NCI-H2171 (cell line): ENCODE measurements at places on chromosomes 2 and 18.

DNA sequence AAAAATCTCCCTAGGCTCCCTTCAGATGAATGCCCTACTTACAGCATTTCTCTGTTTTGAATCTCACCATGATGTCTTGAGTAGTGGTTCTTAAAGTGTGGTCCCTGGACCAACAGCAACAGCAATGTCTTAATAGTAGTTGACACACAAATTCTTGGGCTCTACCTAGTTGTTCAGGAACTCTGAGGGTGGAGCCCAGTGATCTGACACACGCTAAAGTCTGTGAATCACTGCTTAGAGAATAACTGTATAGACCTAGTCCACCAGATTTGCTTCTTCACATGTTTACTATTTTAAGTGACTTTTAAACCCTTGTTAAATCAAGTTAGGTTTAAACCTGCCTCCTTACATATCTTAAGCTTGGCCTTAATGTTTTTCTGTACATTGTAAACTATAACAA, 47.6 kb upstream of the ARHGAP15 start:
- DNase-seq = no peak

GRCh38 chr18:28468901-28469300, 292.0 kb upstream of the CDH2 start:
- no peak for DNase-seq

DNA sequence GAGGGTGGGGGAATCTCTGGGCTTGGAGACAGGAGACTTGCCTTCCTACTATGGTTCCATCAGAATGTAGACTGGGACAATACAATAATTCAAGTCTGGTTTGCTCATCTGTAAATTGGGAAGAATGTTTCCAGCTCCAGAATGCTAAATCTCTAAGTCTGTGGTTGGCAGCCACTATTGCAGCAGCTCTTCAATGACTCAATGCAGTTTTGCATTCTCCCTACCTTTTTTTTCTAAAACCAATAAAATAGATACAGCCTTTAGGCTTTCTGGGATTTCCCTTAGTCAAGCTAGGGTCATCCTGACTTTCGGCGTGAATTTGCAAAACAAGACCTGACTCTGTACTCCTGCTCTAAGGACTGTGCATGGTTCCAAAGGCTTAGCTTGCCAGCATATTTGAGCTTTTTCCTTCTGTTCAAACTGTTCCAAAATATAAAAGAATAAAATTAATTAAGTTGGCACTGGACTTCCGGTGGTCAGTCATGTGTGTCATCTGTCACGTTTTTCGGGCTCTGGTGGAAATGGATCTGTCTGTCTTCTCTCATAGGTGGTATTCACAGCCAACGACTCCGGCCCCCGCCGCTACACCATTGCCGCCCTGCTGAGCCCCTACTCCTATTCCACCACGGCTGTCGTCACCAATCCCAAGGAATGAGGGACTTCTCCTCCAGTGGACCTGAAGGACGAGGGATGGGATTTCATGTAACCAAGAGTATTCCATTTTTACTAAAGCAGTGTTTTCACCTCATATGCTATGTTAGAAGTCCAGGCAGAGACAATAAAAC, 6.5 kb downstream of the TTR start:
- no peak for DNase-seq

GRCh38 chr2:199261239-199261638, 196.5 kb downstream of the SATB2 start:
- no peak for DNase-seq

- DNase-seq = no peak
Observed at GRCh38 chr2:109386004-109386695, 227.6 kb downstream of the SEPTIN10 start.

GRCh38 chr2:233822781-233823730, 31.3 kb downstream of the HJURP start:
- DNase-seq = no peak

DNA sequence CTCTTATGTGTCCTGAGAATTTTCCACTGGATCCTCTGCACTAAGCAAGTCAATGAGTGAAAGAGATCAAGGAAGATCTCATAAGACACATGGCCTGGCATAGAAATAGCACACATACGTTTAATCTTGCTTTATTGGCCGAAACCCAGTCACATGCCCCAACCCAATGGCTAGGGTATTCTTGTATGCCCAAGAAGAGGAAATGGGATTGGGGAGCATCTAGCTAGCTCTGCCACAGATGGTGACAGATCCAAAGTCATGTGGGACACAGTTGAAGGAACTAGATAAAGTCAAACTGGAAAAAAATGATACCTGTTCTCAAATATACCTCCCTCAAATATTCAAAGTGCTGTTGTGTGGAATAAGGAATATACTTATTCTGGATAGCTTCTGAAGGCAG, 74.7 kb downstream of the CD28 start:
- no peak for DNase-seq

GRCh38 chr2:240601061-240601830, 14.7 kb downstream of the CAPN10 start:
- no peak for DNase-seq

DNA sequence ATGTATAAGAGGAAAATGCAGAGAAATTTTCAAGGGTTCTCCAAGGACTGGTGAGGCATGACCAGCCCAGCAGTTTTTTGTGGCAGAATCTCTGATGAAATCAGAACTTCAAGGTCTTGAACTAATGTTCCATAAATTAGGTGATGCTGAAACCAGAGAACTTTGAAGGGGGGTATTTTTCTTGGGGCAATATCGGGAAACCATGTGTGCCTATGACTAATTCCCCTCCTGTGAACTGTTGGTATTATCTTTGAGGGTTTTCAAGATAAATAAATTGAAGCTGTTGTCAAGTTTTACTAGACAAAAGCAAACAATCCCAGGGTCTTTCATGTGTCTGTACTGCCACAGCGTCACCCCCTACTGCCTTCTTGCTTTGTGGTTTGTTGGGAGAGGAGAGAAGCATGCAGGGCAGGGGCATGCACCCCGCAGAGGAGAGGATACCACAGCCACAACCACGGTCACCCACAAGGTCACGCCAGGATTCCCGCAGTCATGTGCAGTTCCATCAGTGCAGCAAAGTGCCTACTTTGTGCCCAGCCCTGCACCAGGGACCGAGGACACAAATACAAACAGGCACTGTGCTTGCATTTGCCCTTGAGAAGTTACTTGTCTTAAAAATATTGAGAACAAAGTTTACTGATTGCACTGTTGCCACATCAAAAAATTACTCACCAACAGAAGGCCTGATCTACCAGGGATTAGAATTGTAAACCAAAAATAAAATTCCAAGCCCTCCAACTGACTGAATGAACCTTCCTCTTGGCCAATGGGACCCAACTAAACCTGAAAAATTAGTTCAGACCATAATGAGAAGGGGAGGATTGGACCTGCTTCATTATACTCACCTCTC, 413.3 kb upstream of the TRIB2 start:
- no peak for DNase-seq

GRCh38 chr2:233807966-233808935, 30.1 kb downstream of the MROH2A start:
- no peak for DNase-seq

DNA sequence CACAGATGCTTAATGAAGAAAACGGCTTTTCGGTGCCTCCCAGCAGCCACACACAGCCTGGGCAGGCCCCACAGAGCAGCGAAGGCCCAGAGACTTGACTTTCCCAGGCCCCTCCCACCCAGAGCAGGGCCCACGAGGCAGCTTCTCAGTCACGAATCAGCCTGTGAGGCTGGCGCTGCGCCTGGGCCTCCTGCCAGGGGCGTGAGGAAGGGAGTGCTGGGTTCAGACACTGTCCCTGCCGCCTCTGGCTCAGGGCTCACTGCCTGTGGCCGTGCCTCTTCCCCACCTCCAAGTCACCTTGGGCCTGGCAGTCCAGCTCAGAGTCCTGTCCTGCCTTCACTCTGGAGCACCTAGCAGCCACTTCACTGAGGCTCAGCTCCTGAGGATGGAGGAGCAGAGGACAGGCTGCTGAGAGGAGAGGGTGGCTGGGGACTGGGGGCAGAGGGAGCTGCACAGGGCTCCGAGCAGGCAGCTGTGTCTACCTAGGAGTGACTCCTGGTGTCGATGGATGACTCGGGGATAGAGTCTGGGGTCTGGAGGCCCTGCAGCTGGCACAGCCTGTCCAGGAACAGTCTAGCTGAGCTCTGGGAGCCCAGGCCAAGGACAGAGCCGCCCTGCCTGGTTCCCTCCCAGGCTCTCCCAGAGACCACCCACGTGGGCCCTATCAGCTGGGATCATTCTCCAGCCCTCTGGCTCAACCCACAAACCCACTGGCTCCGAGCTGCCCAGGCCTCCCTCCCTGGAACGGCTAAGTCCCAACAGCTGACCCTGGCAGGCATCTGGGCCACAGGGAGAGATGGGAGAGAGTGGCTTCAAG, 36.4 kb upstream of the FOSL2 start:
- DNase-seq = no peak

GRCh38 chr2:44955593-44956392, 14.3 kb downstream of the SIX3 start:
- DNase-seq = peak; percentile 81

DNA sequence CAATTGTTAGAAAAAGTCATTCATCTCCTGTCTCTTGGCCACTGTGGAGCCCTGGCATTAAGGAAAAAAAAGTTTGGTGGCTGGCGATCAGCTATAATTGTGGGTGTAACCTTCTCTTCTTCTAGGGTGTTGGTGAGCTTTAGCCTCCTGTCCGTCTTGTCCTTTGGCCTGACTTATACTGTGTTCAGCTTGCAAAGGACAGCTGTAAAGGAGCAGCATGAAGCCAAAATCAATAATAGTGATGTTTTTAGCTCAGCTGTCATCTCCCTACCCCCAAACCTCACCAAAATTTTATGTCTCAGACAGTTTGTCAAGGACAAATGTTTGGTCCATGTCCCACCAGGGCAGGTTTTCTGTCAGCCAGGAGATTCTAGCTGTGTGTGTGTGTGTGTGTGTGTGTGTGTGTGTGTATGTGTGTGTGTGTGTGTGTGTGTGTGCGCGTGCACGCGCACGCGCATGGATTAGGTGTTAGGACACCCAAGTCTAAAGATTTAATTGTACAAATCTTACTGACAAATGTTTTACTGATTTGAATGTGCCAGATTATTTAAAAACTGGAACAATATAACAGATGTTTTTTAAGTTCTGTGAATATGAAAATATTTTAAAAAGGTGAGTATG, 109.2 kb downstream of the PTPRM start:
- DNase-seq = no peak

DNA sequence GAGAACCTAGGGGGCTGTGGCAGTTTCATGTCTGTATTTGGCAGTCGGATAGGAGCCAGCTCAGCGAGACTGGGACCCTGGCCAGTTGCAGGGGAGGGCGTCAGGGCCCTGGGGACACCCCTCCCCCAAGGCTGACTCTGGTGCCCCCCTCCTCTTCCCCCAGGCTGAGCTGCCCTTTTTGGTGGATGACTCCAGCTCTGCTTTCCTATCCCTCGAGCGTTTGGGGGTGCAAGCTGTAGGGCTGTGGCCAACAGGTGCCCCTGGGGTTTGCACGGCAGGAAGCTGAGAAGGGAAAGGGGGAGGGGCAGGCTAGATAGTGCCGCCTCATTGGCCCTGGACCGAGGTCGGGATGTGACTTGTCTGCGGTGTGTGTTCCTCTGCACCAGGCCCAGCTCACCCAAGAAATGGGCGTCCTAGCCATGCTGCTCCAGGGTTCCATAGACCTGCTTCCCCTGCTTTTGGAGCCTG, 26.4 kb downstream of the SPEG start:
- no peak for DNase-seq

GRCh38 chr2:15811367-15811766, 129.0 kb upstream of the MYCN start:
- no peak for DNase-seq

DNA sequence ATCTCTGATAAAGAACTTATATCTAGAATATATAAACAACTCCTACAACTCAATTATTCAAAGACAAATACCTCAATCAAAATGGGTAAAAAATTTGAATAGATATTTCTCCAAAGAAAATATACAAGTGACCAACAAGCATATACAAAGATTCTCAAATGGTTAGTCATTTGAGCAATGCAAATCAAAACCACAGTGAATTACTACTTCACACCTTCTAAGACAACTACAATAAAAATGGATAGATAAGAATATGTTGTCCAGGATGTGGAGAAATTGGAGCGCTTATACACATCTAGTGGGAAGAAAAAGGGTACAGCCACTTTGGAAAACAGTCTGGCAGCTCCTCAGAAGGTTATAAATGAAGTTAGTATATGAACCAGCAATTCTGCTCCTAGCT, 332.9 kb downstream of the TGIF1 start:
- no peak for DNase-seq

DNA sequence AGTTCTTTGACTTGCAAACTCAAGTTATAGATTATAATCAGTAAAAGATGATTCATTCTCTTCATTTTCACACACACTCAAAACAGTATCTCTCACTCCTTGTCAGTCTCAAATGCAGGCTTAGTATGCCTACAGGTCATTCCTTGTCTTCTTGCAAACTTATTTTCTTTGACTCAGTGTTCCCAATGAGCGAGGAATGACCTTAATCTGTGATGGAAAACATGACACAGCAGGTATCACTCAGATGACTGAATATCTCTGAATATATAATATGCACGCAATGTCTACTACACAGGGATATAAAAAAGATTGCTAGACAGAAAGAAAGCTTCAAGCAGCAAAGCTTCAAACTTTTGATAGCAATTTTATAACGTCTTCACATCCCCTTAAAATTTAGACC, 127.8 kb upstream of the RGPD4 start:
- no peak for DNase-seq

DNA sequence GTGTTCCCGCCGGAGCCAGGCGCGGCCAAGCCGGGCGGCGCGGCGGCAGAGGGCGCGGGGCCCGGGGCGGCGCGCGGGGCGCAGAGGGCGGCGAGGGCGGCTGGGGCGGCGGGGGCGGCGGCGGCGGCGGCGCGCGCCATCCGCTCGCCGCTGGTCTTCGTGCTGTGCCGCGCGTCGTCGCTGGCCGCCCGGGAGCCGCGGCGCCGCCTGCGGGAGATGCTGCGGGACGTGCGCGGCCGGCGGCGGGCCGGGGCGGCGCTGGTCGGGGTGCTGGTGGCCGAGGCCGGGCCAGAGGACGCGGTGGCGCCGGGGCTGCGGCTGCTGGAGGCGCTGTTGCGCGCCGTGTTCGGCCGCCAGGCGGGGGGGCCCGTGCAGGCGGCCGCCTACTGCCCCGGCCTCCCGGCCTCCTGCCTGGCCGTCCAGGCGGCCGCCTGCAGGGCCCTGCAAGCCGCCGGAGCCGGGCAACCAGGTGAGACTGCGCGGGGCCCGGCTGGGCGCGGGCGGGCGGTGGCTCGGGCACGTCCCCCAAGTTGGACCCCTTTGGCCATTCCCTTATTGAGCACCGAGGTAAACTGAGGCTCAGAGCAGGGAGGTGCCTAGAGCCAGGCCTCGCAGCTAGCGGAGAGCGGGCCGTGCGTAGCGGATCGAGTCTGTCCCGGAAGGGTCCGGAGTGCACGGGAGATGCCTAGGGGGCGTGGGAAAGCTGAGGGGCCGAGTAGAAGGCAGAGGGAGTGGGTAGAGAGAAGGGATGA, 584 bp downstream of the C2orf72 start:
- no peak for DNase-seq
